RWPE1 (cell line): ENCODE measurements at places on chromosomes 5 and 9.

DNA sequence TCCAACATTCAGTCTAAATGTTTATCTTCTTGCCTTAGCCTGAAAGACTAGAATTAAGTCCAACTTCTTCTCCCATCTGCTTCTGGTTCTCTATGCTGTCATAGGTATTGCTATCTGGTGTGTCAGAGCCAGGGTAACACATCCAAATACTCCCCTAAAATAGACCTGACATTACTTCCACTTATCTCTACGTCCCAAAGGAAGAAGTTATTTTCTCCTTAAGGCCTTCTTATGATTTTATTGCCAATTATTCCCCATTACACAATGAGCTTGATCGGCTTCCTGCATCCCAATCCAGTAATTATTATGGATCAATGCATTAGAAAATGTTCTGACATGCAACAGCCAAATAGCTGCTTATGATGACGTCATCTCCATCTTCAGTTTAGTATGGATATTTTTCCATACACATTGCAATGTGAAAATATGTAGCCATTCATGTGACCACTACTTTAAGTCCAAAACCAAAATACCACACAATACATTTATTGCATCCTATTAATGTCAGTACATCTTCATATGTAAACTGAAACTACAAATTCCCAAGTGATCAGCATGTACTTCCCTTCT, 555.5 kb downstream of the MAT2B start:
- no peak for DNase-seq

GRCh38 chr9:79656169-79656568, 84.4 kb downstream of the TLE4 start:
- DNase-seq: no peak

GRCh38 chr9:17996728-17997127, 417.9 kb downstream of the SH3GL2 start:
- no peak for DNase-seq

GRCh38 chr5:171524466-171524865, 105.0 kb downstream of the FGF18 start:
- DNase-seq: no peak

- no peak for DNase-seq
These were observed 28.7 kb downstream of the ISL1 start for GRCh38 chr5:51411921-51412325.
